Activated T-cell treated with anti-CD3 and anti-CD28 coated beads, Interleukin-2, amount 50 U/mL, for 72 hours (primary cell): ENCODE measurements at places on chromosomes 12 and 14. TPM values are rescaled to one million over a fixed set of nuclear protein-coding genes. Genes with fewer than 3 reads are reported as not detected.
A peak's percentile ranks its signal among the peaks of the same experiment; 100 is the strongest.

DNA sequence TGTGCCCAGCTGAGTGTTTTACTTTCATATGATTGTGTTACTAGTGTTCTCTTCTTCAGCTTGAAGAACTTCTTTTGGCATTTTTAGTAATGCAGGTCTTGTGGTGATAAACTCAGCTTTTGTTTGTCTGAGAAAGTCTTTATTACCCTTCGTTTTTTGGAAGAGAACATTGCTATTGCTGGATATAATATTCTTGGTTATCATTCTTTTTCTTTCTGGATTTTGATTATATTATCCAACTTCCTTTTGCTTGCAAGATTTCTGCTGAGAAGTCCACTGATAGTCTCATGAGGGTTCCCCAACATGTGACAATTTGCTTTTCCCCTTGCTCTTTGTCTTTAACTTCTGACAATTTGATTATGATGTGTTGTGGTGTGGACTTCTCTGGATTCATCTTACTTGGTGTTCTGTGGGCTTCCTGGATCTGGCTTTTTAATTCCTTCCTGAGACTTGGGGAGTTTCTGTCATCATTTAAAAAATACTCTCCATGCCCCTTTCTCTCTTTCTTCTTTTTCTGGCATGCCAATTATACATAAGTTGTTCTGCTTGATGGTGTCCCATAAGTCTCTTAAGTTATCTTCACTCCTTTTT lies 416.8 kb downstream of the CCDC91 start:
- DNase-seq: no peak

GRCh38 chr12:132474237-132474741 lies 15.7 kb upstream of the FBRSL1 start:
- no peak for DNase-seq

The PTCSC3 gene
- total RNA-seq: not detected

DNA sequence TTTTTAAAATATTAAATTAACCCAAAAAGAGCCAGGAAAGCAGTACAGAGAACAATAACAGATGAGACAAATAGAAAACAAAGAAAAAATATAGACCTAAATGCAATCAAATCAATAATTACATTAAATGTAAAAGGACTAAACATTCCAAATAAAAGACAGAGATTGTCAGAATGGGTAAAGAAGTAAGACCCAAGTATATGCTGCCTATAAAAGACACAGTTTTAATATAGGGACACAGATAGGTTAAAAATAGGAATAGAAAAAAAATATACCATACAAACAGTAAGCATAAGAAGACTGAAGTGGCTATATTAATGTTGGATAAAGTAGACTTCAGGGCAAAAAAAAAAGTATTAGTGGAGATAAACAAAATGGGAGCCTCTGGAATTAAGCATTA lies 163.1 kb upstream of the BCL2L14 start:
- DNase-seq: no peak

- no peak for DNase-seq
Measured at GRCh38 chr12:27422697-27423096, 23.8 kb upstream of the SMCO2 start.

The JAG2 gene
- total RNA-seq: 3.1 TPM

DNA sequence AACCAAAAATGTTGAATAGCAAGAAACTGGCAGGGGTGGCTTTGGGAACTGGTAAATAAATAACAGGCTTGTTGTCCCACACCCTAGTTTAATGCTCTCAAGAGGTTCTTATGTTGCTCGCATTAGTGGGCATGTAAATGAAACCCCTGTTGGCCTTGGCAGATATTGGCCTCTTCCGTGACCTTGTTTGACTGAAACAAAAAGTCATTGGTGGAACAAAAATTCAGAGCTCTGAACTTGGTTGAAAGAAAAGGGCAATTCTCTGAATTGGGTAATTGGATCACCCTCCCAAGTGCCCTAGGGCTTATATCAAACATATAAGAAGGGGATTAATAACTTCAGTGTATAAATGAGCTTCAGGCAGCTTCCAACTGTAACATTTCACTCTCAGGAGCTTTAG lies 426.2 kb downstream of the ZFP36L1 start:
- no peak for DNase-seq

The ERP27 gene
- total RNA-seq: 3.8 TPM

DNA sequence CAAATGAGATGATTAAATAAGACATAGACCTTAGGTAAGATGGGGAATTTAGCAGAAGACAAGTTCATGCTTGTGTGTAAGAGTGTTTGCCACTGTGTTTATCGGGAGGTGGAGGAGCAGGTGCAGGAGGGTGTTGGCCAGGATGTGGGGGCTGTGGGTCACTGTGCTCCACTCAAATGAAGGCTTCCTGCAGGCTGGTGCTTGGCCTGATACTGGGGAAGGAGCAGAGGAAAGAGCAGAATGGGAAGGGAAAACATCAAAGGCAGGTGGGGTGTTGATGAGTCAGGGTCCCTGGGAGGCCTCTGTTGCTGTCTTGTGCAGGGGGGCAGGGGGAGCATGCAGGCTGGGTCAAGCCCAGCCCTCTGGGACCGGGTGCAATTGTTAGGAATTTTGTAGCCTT lies 126.5 kb downstream of the TSPAN9 start:
- DNase-seq: no peak

The PLEKHD1 gene
- not detected for total RNA-seq

GRCh38 chr12:110079477-110080400 lies 31.4 kb upstream of the C12orf76 start:
- DNase-seq: peak; percentile 78

The ANKRD33 gene
- not detected for total RNA-seq

DNA sequence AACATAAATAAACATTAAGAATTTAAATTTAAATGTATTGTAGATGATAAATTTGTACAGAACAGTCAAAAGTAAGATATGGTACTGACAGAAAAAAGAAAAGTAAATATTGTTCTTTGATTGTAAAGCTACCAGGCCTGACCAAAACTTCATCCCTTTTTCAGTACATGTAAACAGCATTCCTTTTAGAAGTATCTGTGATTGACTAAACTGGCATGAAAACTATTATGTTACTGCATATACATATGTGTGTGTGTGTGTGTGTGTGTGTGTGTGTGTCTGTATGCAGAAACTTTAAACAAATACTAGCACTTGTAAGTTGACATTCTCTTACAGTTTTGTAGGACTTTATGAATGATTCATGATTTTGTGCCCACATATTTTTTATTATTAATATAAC lies 270.9 kb downstream of the C12orf50 start:
- DNase-seq: no peak

The TTC8 gene
- total RNA-seq: 2.4 TPM

The SP7 gene
- total RNA-seq: not detected

GRCh38 chr12:66025477-66025876 lies 105.1 kb downstream of the LLPH start:
- no peak for DNase-seq

DNA sequence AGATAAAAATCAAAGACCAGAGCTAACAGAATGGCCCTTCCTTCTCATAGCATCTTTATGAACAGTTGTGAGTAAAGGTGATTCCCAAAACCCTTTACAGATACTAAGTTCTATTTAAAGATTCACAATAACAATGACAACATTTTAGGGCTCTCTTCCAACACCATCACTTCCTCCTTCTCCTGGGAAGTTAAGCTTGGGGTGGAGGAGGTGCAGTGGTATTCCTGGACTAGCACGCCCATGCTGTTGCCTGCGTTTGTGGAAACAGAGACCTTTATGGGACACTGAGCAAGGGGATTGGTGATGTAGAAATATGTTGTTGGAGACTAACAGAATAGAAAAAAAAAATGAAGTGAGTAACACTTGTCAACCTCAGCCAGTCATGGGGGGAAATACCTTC lies 22.5 kb downstream of the SYNE2 start:
- no peak for DNase-seq

GRCh38 chr14:89241934-89242651 lies 174.9 kb downstream of the FOXN3 start:
- no peak for DNase-seq

- no peak for DNase-seq
Measured at GRCh38 chr12:32559434-32559833, 119.7 kb upstream of the DNM1L start.

GRCh38 chr14:72443991-72444441 lies 449.9 kb downstream of the DPF3 start:
- DNase-seq: peak; percentile 40

- no peak for DNase-seq
Measured at GRCh38 chr12:17652436-17652835, 437.6 kb downstream of the RERGL start.

DNA sequence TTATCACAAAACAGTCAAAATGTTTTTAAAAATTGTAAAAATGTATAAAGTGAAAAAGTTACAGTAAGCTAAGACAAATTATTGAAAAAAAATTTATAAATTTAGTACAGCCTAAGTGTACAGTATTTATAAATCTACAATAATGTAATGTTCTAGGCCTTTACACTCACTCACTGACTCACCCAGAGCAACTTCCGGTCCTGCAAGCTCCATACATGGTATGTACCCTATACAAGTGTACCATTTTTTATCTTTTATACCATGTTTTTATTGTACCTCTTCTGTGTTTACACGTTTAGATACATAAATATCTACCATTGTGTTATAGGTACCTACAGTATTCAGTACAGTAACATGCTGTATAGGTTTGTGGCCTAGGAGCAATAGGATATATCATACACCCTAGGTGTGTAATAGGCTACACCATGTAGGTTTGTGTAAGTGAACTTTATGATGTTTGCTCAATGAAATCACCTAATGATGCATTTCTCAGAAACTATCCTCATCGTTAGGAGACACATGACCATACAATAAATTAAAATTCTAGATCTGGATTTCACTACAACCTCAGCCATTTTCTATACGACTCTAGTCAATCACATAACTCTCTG lies 66.8 kb downstream of the TXNDC16 start:
- no peak for DNase-seq

DNA sequence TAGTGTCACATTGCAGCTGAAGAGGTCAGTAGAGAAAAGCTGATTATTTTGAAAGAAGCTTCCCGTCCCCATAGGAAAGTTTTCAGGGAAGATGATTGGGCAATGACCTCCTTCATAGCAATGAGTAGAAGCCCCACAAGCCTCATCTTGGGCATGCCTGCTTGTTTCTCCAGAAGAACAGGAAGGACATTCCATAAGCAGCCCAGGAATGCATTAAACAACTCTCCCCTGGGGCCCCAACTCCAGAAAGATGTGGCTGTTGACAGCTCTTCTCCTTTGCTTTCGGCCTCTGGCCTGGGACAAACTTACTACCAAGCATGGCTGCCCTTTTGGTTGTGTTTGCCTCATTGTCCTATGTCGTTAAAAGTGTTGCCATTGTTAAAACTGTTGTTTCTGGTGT lies 5.7 kb upstream of the VDR start:
- DNase-seq: no peak

GRCh38 chr12:109591041-109591440 lies 17.4 kb downstream of the MVK start:
- DNase-seq: no peak

- peak; percentile 21 for DNase-seq
Measured at GRCh38 chr12:2624543-2625288, 170.1 kb upstream of the FKBP4 start.

DNA sequence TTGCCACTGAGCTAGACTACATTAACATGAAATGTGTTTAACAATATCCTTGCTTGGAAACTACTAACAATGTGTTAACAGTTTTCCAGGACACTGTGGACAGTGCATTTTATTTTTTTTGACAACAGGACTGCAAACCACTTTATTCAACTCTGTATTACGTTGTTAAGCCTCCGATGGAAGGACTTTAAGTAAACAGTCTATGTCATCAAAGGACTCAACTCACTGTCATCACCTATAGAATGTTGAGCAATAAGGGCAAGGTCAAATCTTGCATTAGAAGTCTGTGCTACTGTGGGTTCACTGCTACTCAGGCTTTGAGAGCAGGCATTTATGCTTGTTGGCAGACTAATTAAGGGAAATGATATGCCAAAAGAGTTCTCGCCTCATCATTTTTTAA lies 483.7 kb downstream of the FLRT2 start:
- DNase-seq: no peak

DNA sequence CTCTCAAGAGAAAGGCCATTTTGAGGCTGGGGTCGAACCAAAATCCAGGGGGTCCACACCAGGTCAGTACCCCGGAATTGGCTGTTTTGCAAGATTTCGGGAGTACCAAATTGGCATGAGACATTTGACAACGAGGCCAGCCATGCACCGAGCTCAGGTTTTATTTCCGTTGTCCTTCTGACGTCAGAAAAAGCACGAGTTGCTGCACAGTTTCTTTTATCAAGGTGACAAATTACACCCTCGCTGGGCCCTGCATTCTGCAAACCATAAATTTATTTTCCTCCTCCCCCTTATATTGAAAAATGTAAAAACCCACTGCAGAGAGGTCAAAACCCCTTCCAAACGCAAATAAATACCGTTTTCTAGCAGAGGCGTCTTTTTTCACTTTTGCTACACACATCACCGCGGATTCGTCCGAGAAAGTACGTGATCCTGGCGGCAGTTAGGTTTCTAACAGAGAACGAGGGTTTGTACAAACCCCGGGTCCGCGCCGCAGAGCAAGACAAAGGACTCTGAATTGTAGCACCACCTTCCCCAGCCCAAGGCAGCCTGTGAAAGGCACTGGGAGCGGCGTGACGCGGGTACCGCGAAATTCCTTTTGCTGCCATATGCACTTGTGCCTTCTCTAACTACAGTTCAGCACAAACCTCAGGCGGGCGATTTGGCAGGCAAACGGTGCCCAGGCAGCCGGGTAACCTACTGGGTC lies 1.8 kb downstream of the SLC38A1 start:
- DNase-seq: peak; percentile 65

GRCh38 chr12:112025808-112026375 lies 12.7 kb downstream of the ERP29 start:
- no peak for DNase-seq

DNA sequence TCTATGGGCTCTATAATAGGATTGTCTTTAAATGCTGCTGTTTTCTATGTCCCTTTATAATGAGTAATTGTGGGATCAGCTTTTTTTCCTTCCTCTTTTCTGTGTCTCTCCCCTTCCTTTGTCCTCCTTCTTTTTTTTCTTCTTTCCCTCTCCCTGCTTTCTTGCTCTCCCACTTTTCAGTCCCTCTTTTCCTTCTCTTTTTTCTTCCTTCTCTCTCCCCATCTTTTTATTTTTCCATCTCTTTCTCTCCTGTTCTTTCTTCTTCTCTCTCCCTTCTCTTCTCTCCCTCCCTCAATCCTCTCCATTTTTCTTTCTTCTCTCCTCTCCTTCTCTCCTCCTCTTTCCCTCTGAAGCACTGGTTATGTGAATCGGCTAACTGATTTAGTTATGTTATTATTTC lies 62.5 kb upstream of the RD3L start:
- no peak for DNase-seq

DNA sequence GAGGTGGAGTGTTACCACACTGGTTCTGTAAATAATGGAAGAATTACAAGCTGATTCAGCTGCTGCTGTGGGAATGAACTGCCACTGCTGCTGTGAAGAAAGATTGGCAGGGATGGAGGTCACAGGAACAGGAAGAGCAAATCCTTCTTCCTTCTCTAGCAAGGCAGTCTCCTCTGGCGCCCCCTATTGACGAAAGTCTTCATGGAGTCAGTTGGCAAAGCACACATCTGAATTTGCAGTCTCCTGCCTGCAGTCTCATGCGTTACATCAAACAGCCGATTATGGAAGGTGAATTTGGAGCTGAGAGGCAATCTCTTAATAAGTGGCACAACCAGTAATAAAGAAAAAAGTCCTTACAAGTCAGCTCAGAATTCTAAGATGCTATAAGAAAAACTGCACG lies 106.0 kb upstream of the TMTC1 start:
- peak; percentile 10 for DNase-seq

The CDKN3 gene
- 92.0 TPM for total RNA-seq
